ENCODE measurements at places on chromosomes 16 and 17.

GRCh38 chr17:6096201-6097004 is 26.2 kb downstream of the WSCD1 start:
- no peak for DNase-seq

DNA sequence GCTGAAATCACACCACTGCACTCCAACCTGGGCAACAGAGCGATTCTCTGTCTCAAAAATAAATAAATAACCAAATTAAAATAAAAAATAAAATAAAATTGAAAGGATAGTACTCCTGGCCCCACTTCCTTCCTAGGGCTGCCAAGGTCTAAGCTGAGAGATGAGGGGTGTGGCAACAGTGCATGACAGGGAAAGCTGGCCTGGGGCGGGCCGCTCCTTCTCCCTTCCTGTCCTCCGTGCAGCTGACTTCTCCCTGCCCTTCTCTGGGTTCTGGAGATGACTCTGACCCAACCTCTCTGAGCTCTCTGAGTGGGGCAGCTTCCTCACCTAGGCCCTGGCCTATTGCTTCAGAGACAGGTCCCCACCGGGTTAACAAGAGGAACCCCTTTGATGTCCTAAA is 8.7 kb upstream of the SLC25A39 start:
- no peak for DNase-seq

DNA sequence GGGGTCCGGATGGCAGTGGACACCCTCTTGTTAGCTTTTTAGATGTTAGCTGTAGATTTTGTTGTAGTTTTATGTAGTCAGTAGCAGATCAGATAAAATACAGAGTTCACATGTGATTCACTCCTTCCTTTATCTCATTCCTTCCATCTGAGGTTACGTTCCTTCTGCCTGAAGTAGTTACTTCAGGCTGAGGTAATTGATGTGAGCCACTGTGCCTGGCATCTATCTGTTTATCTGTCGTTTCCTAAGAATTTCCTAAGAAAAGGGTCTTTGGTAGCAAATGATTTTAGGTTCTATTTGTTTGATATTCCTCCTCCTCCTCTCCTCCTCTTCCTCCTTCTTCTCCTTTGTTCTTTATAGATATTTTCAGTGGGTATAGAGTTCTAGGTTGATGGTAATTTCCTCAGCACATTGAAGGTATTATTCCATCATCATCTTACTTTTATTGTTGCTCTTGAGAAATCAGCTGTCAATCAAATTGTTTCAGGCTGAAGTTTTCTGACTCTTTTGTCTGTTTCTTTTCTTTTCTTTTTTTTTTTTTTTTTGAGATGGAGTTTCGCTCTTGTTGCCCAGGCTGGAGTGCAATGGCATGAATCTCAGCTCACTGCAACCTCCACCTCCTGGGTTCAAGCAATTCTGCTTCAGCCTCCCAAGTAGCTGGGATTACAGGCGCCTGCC is 29.6 kb upstream of the FBXO47 start:
- DNase-seq, result no peak

GRCh38 chr17:77722366-77722765 is 236.1 kb upstream of the TNRC6C start:
- DNase-seq, result no peak

GRCh38 chr17:6894206-6894528 is 62.6 kb upstream of the TEKT1 start:
- DNase-seq, result no peak

DNA sequence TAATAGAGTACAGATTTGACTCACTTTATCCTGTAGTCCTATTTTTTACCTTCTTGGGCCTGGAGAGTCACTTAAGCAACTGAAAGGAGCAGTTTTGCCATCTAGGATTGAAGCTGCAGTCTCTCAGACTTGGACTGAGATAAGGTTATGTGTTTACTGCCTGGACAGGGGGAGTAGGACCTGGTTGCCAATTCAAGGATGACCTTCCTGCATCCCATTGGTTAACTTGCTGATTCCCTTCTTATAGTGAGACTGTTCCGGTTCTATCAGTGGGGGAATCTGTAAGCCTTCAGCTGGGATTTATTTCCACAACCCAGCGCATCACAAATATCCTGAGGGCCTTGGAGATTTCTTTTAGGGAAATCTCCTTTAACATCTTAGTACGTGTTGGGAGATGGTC is 2.9 kb downstream of the UBN1 start:
- no peak for DNase-seq

- peak; percentile 17 for DNase-seq
These were observed 3.4 kb upstream of the NTN3 start for GRCh38 chr16:2467528-2468232.

DNA sequence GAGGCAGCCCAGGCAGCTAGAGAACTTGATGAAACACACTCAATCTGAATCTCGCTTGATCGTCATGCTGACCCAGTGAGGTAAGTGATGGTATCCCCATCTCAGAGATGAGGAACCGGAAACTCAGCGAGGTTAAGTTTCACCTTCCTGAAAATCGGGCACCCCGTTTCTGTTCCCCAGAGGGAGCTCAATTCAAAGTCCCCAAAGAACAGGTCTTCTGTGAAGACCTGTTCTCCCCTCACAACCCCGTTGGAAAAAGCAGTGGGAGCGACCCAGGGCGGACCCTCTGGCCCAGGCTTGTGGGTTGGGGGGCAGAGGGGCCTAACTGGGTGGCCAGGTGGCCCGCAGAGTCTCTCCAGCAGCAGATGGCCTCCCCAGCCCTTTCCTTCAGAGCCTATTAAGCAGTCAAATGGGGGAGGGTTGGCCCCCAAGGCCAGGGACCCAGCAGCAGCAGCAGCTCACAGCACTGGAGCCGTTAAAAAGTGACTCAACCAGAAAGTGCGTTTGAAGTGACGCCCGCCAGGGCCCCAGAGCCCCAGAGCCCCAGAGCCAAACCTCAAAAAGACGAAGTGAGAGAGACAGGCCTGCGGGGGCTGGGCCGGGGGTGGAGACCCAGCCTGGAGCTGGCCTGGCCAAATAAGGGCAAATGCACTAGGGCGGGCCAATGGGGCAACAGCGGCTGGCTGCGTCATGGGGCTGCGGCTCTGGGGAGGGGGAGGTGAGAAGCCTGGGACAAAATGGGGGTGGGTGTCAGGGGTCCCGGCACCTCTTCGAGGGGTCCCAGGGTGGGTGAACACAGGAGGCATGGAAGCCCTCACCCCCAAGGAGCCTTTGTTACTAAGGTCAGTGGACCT is 9.2 kb upstream of the TSPOAP1 start:
- peak; percentile 16 for DNase-seq

DNA sequence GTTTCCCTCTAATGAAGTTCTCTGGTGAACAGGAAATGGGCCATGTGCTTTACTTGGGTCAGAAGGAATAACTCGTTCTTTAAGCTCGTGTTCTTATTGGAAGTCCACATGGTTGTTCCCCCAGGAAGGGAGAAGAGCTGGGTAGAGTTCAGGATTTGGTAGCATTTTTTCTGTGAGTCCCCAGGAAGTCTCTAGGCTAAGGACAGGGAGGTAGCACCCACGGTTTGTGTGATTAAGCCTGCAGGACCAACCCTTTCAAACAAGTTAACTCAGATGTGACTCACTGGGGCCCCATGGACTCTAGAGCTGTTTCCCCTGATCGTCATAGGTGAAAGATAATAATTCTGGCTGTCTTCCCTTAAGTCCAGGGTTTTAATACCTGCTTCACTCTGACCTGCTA is 16.4 kb downstream of the SAP30BP start:
- no peak for DNase-seq

- no peak for DNase-seq
These were observed 3.8 kb downstream of the PMP22 start for GRCh38 chr17:15261258-15261801.

GRCh38 chr16:67872631-67873434 is at the start of gene EDC4:
TSS of gene EDC4 (plus strand) at chr16:67873052. CDS start at chr16:67873262, 210 bp downstream.
- DNase-seq, result peak; percentile 38

- no peak for DNase-seq
These were observed 862 bp downstream of the ZNF232 start for GRCh38 chr17:5110816-5111215.
